Progenitor cell of endocrine pancreas (in vitro differentiated cells): ENCODE measurements at places on chromosomes 7 and 10. TPM values are rescaled to one million over a fixed set of nuclear protein-coding genes. Genes with fewer than 3 reads are reported as not detected.

DNA sequence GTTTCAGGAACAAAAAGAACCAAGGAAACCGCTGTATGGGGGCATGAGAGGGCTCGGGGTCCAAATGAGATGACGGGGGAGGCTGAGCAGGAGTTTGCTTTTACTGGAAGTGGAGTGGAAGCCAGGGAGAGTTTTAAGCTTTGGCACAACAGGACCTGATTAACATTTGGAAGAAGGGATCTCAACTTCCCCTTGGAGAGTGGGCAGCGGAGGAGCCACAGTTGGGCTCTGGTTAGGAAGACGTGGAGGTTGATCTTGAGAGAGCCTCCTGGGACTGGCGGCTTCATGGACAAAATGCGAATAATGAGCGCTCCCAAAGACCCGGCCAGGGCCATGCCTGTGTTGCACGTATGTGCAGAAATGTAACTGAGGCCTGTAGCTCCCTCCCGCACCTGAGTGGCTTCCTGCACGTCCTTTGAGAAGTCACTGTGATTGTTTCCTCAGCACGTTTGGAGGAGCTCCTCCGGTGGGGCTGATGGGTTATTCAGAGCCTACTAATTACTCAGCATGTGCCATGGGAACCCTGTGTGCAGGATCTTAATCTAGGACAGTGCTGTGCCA is 595.3 kb upstream of the MGMT start:
- H3K4me3 ChIP-seq = no peak overlapping the region
- peaks cover 18% of the 10 kb centered on the region for H3K27me3 ChIP-seq
- H3K36me3 ChIP-seq = no peaks in the 10 kb centered on the region
- H3K4me1 ChIP-seq = no peaks in the 10 kb centered on the region

DNA sequence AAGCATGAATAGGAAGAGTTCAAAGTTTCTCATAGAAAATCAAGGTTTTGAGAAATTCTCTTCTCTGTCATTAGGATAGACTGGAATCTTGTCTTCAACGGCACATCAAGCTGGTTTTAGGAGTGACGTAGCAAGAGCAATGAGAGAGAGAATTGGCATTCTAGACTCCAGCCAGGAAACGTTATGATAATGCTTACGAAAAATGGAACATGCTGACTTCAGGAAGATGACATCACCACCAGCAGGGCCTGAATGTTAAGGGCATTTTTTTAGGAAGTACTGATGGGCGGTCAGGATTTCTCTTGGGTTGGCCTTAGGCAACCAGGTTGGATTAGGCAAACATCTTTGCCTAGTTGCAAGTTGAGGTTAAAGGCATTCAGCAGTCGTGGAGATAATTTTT is 213.2 kb upstream of the CTBP2 start:
- DNase-seq = no peak
- no peak overlapping the region for H3K27ac ChIP-seq
- no peak overlapping the region for H3K4me3 ChIP-seq
- H3K4me1 ChIP-seq = peaks cover 6% of the 10 kb centered on the region

DNA sequence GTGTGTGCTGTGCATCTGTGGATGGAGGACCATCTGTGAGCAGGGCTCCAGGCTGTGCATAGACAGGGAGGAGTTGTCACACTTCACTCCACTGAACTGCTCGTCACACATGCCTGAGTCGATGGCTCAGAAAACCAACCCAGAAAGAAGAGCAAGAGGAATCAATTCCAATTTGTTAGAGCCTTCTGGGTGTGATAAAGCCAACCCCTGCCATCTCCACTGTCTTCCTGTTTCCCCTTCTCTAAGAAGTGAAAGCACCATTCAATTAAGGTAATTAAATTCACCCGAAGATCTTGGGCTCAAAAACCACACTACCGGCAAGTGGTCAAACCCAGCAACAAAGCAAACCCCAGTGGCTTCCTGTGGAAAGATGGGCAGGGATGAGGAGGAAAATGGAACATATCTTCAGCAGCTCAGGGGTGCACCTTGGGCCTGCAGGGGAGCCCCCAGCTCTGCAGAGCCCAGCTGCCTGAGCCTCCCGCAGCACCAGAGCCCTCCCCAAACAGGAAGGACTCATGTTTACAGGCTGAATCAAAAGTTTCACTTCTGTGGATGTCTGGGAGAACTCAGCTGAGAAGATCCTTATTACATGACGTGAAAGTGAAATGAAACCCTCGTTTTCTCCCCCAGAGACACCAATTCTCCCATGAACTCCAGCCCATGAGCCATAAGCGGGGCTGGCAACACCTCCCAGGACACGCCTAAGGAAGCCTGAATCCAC is 10.9 kb downstream of the C10orf71 start:
- H3K36me3 ChIP-seq = no peaks in the 10 kb centered on the region
- no peak overlapping the region for H3K27ac ChIP-seq
- DNase-seq = no peak
- H3K4me1 ChIP-seq = no peaks in the 10 kb centered on the region

TMEM140 gene
- 0.14 TPM in 1 of 2 replicates, not detected in the other for total RNA-seq

PRDX3 gene
- 116 and 117 TPM in 2 replicates for total RNA-seq

BAG3 gene
- total RNA-seq = 18.0 and 19.2 TPM in 2 replicates

TAS2R4 gene
- 2.4 and 3.7 TPM in 2 replicates for total RNA-seq

ASB4 gene
- total RNA-seq = 0.27 TPM in 1 of 2 replicates, not detected in the other

FAM25G gene
- not detected in 2 replicates for total RNA-seq

HYAL4 gene
- not detected in 2 replicates for total RNA-seq

PRKRIP1 gene
- total RNA-seq = 44.8 and 45.0 TPM in 2 replicates

LEP gene
- total RNA-seq = not detected in 2 replicates
